ENCODE measurements at places on chromosomes 1 and 21.

GRCh38 chr1:107617456-107617855 lies 347.5 kb downstream of the VAV3 start:
- DNase-seq = no peak

DNA sequence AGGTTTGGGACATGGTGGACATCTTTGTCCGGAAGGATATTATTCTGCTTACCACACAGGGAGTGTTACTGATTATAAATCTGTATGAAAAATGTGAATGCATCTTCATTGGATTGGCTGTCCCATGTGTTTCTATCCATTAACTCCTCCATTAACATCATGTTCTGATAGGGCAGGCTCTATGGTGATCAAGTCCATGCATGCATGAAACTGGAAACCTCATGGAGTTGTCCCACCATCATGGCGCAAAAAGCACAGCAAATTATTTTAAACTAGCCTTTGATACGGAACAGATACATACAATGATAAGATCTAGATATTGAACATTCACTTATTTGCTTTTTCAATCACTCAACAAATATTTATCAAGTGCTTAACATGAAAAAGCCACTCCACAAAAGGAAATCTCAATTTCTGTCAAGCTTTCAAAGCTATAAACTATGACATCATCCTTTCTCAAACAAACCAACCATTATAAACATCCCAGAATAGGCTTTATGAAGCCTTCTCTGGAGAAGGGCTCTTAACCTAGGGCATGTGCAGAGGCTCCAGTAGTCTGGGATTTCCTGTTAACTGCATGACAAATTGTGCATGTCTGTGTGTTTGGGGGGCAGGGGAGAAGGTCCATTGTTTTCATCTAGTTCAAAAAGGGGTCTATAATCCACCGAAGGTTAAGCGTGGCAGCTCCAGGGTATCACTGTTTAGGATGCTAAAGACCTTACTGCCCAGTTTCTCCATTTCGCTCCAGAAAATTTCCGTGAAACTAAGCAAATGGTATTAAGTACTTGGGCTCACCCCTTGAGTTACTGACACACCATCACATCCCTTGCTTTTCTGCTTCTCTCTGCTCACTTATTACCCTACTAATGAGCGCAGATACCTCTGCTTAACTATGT lies 46.1 kb downstream of the ADAMTS1 start:
- DNase-seq = no peak

DNA sequence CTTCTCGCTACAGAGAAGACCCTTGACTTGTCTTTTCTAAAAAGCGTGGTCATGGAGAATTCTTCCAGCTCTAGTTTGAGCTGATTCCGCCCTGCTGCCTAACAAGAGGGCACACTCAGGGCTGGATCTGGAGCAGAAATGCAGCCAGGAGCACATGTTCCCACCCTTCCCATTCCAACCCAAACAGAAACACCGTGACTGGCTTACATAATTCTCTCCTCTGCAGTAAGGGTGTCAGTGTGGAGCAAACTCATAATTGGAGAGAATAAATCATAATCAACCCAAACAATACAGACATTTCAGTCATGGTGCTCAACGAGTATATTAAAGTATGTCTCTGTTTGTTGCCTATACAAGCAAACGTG lies 34.5 kb downstream of the CTNNBIP1 start:
- DNase-seq = no peak

DNA sequence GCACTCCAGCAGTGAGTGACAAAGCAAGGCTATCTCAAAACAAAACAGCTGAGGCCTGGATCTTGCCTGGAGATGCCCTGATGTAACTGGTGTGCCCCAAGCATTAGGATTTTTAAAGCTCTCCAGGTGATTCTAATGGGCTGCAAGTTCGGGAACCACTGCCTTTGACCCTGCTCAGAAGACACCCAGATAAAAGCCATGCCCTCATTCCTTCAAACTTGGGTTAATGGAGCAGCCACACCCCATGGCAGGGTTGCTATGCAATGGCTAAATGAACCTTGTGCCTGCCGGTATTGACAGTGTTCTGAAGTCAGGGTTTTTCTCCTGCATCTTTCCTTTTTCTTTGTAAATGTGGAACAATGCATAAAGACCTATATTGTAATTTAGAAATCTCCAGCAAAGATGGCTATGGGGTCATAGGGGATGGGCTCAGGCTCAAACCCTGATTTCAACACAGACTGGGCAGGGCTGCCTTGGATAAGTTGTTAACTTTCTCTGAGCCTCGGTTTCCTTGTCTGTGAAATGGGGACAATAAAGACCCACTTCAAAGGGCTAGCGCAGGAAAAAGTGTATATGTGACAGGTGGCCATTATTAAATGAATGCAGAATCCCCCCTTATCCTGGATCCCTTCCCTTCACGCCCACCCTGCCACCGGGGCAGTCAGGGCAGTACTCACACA lies 453 bp downstream of the TFF3 start:
- no peak for DNase-seq

DNA sequence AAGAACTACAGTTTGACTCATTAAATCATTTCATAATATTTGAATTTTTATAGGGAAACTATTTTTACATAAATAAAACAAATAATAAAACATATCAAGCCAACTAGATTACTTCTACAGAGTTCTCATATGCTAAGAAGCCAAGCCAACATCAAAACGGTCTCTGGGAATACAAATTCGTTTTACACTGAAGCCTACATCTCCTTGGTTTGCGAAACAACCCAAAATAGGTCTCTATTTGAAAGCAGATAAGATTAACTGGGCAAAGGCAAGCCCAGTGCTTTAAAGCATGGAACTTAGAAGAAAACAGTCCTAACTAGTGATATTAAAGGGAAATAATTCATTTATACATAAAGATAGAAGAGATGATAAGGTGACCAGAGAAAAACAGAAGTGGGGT lies 25.3 kb downstream of the MIXL1 start:
- no peak for DNase-seq

GRCh38 chr1:60893136-60893930 lies 189.0 kb upstream of the NFIA start:
- no peak for DNase-seq

DNA sequence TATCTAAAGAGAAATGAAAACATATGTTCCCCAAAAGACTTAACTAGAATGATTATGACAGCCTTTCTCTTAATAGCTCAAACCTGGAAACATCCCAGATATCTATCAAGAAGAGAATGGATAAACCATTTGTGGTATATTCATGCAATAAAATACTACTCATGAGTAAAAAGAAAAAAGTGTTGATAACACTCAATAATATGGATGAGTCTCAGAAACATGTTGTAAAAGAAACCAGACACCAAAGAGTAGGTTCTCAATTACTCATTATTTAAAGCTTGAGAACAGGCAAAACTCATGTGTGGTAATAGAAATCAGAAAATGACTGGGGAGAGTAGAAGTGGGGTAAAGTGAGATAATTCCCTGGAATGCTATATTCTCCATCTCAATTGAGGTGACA lies 154.1 kb downstream of the PHTF1 start:
- DNase-seq = no peak

GRCh38 chr1:155131856-155132255 lies 3.8 kb upstream of the SLC50A1 start:
- DNase-seq = no peak

DNA sequence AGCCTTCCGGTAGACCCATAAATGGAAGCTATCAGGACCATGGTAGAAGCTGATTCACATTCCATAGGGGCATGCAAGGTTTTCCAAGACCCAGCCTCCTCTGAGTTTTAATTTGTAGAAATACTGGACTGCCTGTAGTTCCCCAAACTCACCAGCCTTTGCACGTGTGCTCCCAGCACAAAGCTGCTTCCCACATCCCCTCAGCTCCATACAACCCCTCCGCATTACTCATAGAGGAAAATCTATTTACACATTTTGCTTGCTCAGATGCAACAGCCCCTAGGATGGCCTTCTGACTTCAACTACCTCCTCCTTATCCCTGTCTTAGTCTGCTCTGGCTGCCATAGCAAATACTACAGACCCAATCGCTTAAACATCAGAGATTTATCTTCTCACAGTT lies 336.2 kb downstream of the SETD4 start:
- no peak for DNase-seq

DNA sequence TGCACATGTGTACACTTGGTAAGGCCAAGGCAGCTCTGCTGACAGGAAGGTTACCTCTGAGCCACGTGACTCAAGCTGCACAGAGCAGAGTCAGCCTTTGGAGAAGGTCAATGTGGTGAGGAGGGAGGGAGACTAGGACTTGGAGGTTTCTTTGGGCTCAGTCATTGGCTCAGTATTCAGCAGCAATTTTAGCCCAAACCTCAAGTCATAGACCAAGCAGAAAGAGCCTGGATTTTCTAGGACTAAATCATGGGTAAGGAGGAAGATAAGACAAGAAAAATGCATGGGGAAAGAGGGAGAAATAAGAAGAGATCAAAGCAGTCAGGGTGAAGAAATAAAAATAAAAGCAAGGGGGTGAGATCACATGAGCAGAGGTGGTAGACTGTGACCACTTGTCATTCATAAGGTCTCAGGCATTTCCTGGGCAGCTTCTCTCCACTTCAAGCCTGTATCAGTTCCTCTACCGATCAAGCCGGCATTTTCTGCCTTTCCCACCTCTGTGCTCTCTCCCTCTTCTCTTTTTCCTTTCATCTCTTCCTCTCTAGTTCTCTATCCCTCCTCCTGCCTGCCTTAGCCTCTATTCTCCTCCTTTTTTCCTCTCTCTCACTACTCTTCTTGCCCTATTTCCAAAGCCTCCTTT lies 51.7 kb upstream of the DUSP10 start:
- no peak for DNase-seq

DNA sequence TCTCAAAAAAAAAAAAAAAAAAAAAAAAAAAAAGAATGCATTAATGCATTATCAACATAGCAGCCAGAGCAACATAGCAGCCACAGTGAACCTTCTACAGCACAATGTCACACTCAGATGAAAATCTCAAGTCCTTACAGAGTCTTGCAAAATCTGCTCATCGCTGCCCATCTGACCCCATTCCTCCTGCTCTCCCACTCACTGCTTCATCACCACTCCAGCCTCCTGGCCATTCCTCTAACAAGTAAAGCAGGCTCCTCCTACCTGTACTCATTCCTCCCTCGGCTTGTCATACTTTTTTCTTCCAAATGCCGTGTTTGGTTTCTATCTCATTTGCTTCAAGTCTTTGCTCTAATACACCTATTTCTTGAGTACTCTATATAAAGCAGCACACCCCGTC lies 29.5 kb downstream of the BRINP2 start:
- DNase-seq = no peak

GRCh38 chr1:16012590-16013219 lies 5.1 kb downstream of the HSPB7 start:
- no peak for DNase-seq

- DNase-seq = no peak
Measured at GRCh38 chr1:180860535-180860934, 52.2 kb upstream of the KIAA1614 start.

DNA sequence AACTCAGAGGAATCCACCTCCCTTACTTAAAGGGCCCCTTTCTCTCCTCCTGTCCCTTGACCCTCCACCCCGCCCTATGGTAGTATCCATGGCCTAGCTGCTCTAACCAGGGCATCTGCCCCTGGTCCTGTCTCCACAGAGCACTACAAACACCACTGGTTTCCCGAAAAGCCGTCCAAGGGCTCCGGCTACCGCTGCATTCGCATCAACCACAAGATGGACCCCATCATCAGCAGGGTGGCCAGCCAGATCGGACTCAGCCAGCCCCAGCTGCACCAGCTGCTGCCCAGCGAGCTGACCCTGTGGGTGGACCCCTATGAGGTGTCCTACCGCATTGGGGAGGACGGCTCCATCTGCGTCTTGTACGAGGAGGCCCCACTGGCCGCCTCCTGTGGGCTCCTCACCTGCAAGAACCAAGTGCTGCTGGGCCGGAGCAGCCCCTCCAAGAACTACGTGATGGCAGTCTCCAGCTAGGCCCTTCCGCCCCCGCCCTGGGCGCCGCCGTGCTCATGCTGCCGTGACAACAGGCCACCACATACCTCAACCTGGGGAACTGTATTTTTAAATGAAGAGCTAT lies 1.7 kb downstream of the BTG2 start:
- peak; percentile 50 for DNase-seq

DNA sequence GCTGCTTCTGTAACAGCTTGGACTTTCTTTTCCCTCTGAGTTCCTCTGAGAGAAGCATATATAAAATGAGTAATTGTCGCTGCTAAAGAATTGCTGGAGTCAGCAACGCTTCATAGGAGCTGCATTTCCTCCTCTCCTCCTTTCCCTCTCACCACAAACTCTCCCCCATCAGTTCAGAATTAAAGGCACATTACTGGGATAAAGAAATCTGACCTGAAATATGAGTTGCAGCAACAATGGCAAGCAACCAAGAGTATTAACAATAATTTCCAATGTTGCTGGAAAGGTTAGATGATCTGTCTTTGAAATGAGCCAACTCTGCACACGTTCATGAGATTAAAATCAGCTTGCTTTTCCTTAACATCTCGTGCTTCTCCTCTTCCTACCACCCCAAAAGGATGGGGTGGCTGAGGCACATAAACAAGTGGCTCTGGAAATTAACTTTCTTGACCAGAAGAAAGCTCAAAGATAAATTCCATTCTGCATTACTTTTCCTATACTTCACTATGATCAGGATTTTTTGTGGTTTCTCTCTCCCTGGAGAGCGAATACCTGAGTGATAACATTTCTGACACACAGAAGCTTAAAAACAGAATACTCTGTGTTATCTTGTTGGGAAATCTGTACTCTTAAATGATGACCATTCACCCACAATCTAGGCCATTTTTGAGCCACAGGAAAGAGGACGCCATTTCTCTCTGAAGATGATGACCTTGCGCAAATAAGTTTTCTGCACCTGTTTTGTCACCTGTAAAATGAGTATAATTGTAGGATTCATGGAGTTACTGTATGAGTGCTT lies 90.2 kb downstream of the TGFBR3 start:
- no peak for DNase-seq

DNA sequence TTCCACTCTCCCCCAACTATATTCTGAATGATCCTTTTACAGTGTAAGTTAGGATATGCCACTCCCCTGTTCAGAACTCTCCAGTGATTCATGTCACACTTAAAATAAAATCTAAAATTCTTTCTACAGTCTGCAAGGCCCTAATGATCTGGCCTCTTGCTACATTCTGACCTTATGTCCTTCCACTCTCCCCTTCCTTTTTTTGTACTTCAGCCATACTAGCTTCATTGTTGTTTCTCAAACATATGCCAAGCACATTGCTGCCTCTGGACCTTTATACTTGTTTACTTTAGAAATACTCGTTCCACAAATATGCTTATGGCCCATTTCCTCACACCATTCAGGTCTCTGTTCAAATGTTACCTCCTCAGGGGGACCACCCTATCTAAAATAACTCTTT lies 14.8 kb upstream of the PSMA5 start:
- no peak for DNase-seq

DNA sequence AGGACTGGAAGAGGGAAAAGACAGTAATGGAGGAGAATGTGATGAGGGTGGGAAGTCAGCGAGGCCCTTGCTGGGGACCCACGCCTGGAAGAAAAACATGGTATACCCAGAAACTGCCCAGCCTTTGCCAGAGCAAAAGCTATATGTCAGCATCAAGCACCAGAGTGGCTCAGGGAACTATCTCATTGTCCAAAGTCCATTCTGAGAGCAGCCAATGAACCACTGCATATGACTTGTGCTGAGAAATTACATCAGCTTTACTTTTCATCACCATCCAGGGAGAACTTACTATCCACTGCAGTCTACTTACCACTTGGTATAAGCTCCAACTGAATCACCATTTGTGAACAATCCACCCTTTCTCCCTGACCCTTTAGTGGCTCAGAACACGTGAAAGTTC lies 148.1 kb downstream of the TTLL7 start:
- DNase-seq = no peak

Measured in CD4-positive, alpha-beta T cell treated with Interleukin-6 at 100 ng/mL for 8 hours (primary cell).